ENCODE measurements at places on chromosomes 1 and 21.

- DNase-seq, result no peak
Observed at GRCh38 chr1:205144751-205145150, 23.0 kb upstream of the RBBP5 start.

DNA sequence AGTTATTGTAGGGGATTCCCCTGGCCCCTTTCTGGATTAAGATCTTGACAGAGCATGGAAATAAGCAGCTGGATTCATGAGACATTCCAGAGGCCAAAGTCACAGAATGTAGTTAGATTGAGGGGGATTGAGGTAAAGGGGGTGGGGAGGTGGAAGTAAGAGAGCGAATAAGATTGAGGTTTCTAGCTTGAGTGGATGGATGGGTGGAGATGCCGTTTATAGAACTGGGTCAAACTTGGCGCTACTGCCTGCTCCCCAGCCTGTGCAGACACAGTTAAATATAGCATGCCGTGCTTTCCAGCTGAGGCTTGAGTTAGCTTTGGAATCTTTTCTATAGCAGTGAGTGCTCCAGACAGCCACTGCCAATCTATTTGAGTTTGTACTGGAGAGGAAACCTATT is 85.7 kb downstream of the DYRK1A start:
- no peak for DNase-seq

- no peak for DNase-seq
Observed at GRCh38 chr1:29365906-29366670, 129.8 kb downstream of the PTPRU start.

DNA sequence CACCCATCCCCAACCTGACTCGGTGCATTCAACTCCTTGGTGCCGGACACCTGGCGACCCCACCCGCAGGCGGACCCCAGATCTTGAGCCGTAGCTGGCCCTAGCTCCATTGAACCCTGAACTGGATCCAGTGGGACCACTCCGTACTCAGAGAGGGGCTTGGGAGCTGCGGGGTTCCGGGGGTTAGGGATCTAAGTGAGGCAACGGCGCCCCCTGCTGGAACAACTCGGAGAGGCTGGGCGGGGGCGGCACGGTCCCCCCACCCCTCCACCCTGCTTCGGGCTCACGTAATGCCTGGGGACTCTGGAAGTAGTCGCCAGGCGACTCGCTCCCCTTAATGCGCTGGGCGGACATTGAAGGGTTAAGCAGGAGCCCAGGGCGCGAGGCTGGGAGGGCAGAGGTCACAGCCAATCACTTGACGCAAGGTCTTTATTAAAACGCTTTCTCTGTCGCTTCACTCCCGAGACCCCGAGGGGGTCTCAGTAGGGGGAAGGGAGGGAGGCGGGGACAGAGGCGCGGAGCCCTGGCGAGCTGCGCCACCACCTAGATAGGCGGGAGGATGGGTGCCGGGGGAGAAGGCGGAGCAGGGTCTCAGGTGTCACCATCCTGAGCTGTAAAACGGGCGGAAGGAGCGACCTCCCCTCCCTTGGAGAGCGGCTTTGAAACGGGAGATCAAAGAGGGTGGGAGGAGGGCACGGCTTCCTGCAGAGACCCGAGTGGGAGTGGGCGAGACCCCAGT is 704 bp upstream of the CRABP2 start:
- DNase-seq, result no peak

GRCh38 chr1:75745276-75745675 is 20.8 kb downstream of the ACADM start:
- DNase-seq, result no peak

DNA sequence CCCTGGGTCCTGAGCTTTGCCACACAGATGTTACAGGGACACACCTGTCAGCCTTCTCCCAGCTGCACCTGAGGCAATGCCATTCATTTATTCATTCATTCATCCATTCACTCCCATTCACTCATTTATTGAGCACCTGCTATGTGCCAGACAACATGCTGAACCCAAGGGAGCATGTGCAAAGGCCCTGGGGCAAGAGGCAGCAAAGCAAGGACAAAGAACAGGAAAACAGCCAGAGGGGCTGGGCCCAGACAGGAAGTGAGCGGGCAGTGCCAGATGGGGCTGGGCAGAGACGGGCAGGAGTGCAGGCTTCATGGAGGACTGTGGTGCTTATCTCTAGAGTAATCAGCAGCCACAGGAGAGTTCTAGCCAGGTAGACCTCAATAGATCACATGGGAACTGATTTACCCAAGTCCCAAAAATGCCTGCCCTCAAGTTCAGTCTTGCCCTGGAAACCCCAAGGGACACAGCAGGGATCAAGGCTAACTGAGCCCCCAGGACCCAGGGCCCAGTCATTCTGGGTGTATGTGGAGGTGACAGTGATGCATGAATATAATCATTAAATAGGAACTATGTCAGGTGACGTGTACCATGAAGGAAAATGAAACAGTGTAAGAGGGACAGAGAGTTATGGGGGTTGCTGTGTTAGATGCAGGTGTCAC is 530.3 kb downstream of the MATN1 start:
- DNase-seq, result no peak

GRCh38 chr1:167328306-167328815 is 107.7 kb downstream of the POU2F1 start:
- no peak for DNase-seq

DNA sequence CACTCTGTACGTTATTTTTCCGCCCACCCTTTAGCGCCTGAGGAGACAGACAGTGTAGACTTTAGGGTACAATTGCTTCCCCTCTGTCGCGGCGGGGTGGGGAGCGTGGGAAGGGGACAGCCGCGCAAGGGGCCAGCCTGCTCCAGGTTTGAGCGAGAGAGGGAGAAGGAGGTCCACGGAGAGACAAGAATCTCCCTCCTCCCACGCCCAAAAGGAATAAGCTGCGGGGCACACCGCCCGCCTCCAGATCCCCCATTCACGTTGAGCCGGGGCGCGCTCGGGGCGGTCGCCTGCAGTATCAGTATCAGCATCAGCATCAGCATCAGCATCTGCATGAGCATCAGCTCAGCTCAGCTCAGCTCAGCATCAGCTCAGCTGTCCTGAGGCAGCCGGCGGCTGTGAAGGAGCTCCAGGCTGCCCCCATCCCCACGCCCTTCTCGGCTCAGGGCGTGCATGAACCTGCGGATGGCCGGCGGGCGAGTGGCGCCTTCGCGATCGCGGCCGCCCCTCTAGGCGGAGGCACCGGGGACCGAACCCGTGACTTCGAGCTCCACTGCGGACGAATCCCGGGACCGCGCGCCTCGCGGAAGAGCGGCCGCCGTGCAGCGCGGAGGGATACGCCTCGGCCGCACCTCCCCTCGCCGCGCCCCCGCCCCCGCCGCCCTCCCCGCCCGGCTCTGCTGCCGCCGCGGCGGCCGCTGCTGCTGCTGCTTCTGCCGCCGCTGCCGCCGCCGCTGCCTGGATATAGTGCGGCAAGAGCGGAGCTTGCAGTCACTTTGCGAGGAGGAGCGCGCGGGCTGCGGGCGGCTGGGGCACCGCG is at the start of gene NCAM2:
Gene NCAM2 (plus strand): TSS at position 774 of the 820 bp plus-strand sequence.
- no peak for DNase-seq

GRCh38 chr1:218785928-218786327 is 387.8 kb upstream of the LYPLAL1 start:
- no peak for DNase-seq

DNA sequence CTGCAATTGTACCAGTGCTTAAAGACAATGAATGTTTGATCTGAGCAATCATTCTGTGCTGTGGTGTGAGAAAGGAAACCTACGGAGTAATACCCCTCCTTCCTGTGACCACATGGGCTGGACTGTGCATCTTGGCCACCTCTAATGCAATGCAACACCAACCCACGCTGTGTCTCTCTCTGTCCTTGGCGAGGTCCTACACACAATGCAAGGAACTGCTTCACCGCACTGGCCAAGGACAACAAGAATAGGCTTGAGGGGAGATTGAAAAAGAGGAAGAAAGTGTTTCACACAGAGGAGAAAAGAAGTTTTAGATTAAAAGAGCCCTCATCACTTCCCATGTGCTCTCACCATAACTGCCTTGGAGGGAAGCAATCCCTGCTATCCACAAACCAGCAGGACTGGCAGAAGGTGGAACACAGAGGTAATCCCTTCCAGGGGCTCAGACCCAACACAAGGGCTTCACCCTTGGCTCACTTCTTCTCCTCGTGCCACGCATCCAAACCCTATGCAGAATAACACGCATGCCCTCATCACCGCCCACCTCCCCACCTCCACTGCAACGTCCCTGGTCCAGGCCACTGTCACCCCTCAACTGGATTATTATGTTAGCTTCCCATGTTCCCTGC is 112.5 kb upstream of the ERG start:
- no peak for DNase-seq

DNA sequence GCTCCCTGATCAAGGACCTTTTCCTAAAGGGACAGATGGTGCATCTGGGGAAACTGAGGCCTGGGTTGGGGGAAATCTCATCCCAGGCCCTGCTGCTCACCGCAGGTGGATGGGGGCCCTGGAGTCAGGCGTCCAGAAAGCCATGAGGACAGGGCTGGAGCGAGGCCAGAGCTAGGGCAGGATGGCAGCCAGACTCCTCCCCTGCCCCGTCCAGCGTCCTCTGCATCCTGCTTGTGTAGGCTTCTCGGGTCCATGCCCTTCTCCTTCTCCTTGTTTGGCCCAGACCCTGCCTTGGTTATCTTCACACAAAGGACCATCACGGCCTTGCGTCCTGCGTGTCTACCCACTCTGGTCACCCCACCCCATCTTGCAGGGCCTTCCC is 43.0 kb downstream of the TRIM11 start:
- no peak for DNase-seq

GRCh38 chr1:225958041-225958440 is 17.0 kb upstream of the LEFTY2 start:
- DNase-seq, result no peak

GRCh38 chr1:45802343-45803298 is 791 bp upstream of the MAST2 start:
- no peak for DNase-seq

- DNase-seq, result no peak
Observed at GRCh38 chr1:241997401-241997998, 1.4 kb downstream of the MAP1LC3C start.

DNA sequence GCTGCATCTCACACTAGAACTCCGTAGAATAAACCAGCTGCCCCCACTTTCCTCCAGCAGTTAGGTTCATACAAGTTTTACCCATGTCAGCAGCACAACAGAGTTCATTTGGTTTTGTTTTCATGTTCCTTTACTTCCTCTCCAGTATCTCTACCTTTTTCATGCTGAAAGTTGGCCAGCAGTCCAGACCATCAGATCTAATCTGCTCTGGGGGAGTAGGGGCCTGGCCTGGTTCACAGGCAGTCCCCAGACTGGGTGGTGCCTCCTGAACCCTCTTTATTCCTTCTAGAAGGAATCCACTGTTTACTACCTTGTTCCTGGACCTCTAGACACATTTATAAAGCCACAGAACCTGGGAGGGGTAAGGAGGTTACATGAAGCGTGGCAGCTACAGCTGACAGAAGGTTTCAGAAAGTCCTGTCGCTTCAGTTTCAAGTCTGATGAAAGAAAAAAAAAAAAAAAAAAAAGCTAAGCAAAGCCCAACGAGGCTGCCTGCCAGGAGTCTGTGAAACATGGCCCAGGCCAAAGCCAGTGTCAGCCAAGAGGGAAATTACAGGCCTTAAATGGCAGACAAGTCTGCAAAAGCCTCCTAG is 184.6 kb upstream of the JUN start:
- DNase-seq, result no peak

- DNase-seq, result no peak
Observed at GRCh38 chr21:43339668-43340067, 87.3 kb downstream of the SIK1 start.

GRCh38 chr1:78224861-78225552 is 179.2 kb downstream of the GIPC2 start:
- DNase-seq, result no peak

GRCh38 chr1:232046451-232047306 is 420.1 kb downstream of the DISC1 start:
- DNase-seq, result no peak

- no peak for DNase-seq
Observed at GRCh38 chr1:15100880-15101760, 52.4 kb upstream of the TMEM51 start.

GRCh38 chr21:46130831-46131587 is 24.4 kb downstream of the FTCD start:
- DNase-seq, result no peak

- no peak for DNase-seq
Observed at GRCh38 chr1:26827663-26828062, 1.2 kb downstream of the ZDHHC18 start.

DNA sequence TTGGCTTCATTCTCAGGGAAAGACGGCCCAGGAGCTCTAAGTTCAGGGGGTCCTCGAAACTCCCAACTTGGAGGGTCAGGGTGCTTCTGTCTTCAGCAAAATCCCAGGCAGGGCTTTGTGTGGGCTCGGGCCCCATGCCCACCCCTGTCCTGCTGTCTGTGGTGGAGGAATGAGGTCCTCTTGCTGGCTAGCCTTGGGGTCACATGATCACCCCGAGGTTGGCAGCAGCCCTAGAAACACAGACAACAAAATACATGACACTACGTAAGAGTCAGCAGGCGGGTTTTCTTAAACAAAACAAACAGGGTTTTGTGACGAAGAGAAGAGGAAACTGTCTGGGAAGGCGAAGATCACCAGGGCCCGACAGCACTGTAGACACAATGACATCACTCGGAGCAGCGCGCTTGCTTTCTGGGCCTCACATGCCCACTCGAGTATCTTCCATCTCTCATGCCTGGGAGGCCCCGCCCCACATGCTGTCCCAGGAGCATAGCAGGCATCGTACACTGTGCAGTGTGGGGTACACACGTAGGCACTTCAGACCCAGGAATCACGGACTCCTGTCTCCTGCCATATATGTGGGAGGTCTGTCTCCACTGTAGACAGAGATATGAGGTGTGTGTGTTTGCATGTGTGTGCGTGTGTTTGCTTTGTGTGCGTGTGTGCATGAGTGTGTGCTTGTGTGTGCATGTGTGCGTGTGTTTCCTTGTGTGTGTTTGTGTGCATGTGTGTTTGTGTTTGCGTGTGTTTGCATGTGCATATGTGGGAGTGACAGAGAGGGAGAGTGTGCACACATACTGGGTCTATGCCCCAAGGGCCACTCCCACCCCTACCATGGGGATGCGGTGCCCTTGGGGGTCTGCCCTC is 94.7 kb downstream of the SIK1 start:
- DNase-seq, result no peak

GRCh38 chr1:202150187-202150586 is 5.7 kb upstream of the ARL8A start:
- DNase-seq, result no peak

Data from NCI-H1417 treated with DMSO at 0.1 percent for 48 hours (cell line).